ENCODE measurements at places on chromosomes 4 and X. TPM values are rescaled to one million over a fixed set of nuclear protein-coding genes. Genes with fewer than 3 reads are reported as not detected.

- DNase-seq: no peak
- no peak overlapping the region for H3K4me3 ChIP-seq
- H3K27me3 ChIP-seq: no peaks in the 10 kb centered on the region
- H3K36me3 ChIP-seq: no peaks in the 10 kb centered on the region
- no peak overlapping the region for H3K27ac ChIP-seq
Measured at GRCh38 chr4:53076374-53076958, 214.3 kb downstream of the RASL11B start.

ETDB gene
- polyA plus RNA-seq: not detected

- no peaks in the 10 kb centered on the region for H3K36me3 ChIP-seq
- no peaks in the 10 kb centered on the region for H3K4me1 ChIP-seq
- H3K27me3 ChIP-seq: no peaks in the 10 kb centered on the region
- H3K27ac ChIP-seq: no peak overlapping the region
- DNase-seq: no peak
Measured at GRCh38 chr4:141410839-141411238, 190.1 kb downstream of the ZNF330 start.

AR gene
- polyA plus RNA-seq: 1.6 TPM

DNA sequence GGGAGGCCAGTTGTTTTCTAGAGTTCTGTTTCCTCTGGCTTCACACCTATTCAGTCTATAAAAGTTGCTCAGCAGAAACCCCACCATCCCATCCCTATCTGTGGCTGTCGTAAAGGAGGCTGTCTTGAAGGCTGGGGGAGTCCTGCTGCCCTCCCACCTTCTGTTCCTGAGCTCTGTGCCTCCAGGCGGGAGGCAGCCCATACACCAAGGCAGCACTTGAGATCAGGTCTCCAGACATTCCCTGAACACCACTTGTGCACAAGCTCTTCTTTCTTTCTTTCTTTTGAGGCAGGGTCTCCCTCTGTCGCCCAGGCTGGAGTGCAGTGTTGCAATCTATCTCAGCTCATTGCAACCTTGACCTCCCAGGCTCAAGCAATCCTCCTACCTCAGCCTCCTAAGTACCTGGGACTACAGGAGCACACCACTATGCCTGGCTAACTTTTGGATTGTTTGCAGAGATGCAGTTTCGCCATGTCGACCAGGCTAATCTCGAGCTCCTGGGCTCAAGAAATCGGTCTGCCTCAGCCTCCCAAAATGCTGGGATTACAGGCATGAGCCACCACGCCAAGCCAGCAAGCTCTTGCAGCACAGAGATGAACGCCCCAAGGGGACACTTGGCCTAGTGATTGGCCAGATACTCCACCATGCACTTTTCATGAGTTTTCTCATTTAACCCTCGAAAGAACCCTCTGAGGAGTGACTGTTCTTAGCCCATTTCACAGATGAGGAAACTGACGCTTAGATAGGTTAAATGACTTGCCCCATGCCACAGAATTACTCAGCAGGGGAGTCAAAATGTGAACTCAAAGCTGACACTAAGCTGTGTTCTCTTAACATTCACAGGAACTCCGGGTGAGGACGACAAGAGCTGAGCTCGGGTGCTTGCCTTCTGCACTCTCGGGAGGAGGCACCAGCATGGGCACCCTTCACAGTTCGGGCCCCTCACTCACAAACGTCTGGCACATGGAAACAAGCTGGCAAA lies 55.8 kb upstream of the ENPP6 start:
- H3K4me1 ChIP-seq: peaks cover 6% of the 10 kb centered on the region
- no peak overlapping the region for H3K4me3 ChIP-seq
- no peak overlapping the region for H3K27ac ChIP-seq
- no peaks in the 10 kb centered on the region for H3K27me3 ChIP-seq

DNA sequence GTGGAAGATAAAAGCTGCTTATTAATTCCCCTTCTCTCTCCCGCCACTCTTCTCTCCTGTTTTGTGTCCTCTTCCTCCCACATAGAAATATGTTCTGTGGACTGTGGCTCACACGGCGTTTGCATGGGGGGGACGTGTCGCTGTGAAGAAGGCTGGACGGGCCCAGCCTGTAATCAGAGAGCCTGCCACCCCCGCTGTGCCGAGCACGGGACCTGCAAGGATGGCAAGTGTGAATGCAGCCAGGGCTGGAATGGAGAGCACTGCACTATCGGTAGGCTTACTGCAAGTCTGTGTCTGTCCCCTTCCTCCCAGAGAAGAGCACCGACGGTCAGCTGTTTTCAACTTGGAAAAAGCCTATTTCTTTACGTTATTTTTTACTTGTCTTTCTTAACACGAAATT lies 229.1 kb downstream of the DCTD start:
- no peaks in the 10 kb centered on the region for H3K27me3 ChIP-seq
- no peak for DNase-seq
- H3K36me3 ChIP-seq: no peaks in the 10 kb centered on the region
- no peaks in the 10 kb centered on the region for H3K4me1 ChIP-seq
- H3K27ac ChIP-seq: no peak overlapping the region

GRCh38 chr4:127759893-127760292 lies 22.2 kb upstream of the HSPA4L start:
- H3K27me3 ChIP-seq: no peaks in the 10 kb centered on the region
- no peak overlapping the region for H3K4me3 ChIP-seq
- no peak for DNase-seq
- H3K4me1 ChIP-seq: no peaks in the 10 kb centered on the region

DNA sequence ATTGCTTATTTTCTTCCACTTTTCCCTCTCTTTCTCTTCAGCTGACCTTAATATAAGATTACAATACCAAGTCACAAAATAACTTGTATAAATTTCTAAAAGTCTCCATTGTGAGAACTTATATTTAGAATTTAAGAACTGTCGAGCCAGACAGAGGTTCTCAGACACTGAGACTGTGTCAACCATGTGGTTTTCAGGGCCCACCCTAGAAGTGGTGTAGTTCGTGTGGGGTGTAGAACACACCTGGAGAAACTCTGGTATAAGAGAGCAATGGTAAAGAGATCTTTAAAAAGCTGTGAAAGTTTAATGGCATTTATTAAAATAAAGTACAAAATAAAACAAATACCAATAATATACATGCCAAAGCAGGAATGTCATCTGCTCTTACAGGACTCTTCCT lies 19.7 kb downstream of the CPEB2 start:
- peaks cover 26% of the 10 kb centered on the region for H3K4me1 ChIP-seq
- H3K27ac ChIP-seq: no peak overlapping the region
- no peaks in the 10 kb centered on the region for H3K36me3 ChIP-seq
- no peak overlapping the region for H3K4me3 ChIP-seq
- no peak for DNase-seq
- no peaks in the 10 kb centered on the region for H3K27me3 ChIP-seq

GRCh38 chr4:62399242-62399641 lies 1199.1 kb downstream of the ADGRL3 start:
- no peaks in the 10 kb centered on the region for H3K4me1 ChIP-seq
- H3K36me3 ChIP-seq: no peaks in the 10 kb centered on the region
- H3K27ac ChIP-seq: no peak overlapping the region
- no peak overlapping the region for H3K4me3 ChIP-seq
- DNase-seq: peak; percentile 13

DNA sequence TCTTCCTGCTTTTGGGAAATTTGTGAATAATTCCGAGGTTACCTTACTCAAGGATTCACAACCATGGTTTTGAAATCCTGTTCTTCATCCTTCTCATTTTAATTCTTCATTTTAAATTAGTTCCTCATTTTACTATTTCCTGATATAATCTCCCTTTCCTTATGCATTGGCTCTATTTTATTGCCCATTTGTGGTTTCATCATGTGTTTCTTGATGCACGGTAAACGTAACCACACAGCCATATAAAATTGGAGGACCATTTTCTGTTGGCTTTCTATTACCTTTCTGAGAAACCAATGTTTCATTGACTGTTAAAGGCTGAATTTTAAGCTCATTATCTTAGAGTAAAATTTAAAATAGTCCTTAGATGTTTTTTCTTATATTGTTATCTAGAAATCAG lies 100.3 kb upstream of the NDST4 start:
- DNase-seq: no peak
- H3K36me3 ChIP-seq: no peaks in the 10 kb centered on the region
- H3K4me1 ChIP-seq: no peaks in the 10 kb centered on the region
- H3K27me3 ChIP-seq: no peaks in the 10 kb centered on the region
- H3K27ac ChIP-seq: no peak overlapping the region
- H3K4me3 ChIP-seq: no peak overlapping the region

SLC49A3 gene
- polyA plus RNA-seq: 11.1 TPM

DNA sequence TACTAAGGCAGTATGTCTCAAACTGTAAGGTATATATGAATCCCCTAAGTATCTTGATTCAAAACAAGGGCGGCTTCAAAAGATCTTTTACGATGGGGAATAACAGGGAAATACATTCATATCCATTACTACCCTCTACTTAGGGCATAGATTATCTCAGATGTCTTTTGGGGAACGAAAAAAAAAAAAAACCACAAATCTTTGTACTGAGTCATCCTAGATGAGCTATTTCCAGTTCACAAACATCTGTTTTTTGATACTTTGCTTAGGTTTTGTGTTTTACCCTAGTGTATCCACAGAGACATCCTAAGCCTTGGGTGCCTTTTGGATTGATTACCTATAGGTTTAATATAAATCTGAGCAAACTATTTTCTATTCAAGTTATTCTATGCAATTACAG lies 457.2 kb downstream of the NLGN4X start:
- H3K27me3 ChIP-seq: no peaks in the 10 kb centered on the region
- H3K4me3 ChIP-seq: no peak overlapping the region
- H3K4me1 ChIP-seq: no peaks in the 10 kb centered on the region
- H3K36me3 ChIP-seq: no peaks in the 10 kb centered on the region
- DNase-seq: no peak
- H3K27ac ChIP-seq: no peak overlapping the region

GRCh38 chr4:99403380-99404184 lies 31.6 kb downstream of the ADH7 start:
- no peaks in the 10 kb centered on the region for H3K4me1 ChIP-seq
- no peak for DNase-seq
- H3K27me3 ChIP-seq: no peaks in the 10 kb centered on the region
- no peak overlapping the region for H3K27ac ChIP-seq
- H3K4me3 ChIP-seq: no peak overlapping the region
- no peaks in the 10 kb centered on the region for H3K36me3 ChIP-seq

GRCh38 chrX:101219116-101219863 lies at the start of gene DRP2:
DRP2 (plus strand) TSS chrX:101219786; CDS start chrX:101231648, 11,862 bp downstream.
- peaks cover 4% of the 10 kb centered on the region for H3K27me3 ChIP-seq
- no peak within 1 kb of the TSS for H3K4me3 ChIP-seq
- H3K27ac ChIP-seq: no peak within 1 kb of the TSS
- no peak for DNase-seq
